G401 (cell line): ENCODE measurements at places on chromosomes 12 and 14. TPM values are rescaled to one million over a fixed set of nuclear protein-coding genes. Genes with fewer than 3 reads are reported as not detected.

The TAS2R13 gene
- total RNA-seq = not detected in 2 replicates

The MAPK1IP1L gene
- 17.6 and 33.1 TPM in 2 replicates for total RNA-seq

The AMDHD1 gene
- total RNA-seq = 0.27 and 0.62 TPM in 2 replicates

The PLBD2 gene
- total RNA-seq = 15.4 and 16.3 TPM in 2 replicates

The LRP10 gene
- 37.1 and 41.5 TPM in 2 replicates for total RNA-seq

The ACYP1 gene
- 11.9 and 18.7 TPM in 2 replicates for total RNA-seq

The RAD9B gene
- total RNA-seq = 0.41 TPM in 1 of 2 replicates, not detected in the other

The PMCH gene
- not detected in 2 replicates for total RNA-seq

The RAP1B gene
- 97.5 and 103 TPM in 2 replicates for total RNA-seq

The RHEBL1 gene
- 2.5 and 3.5 TPM in 2 replicates for total RNA-seq

The PTGDR gene
- total RNA-seq = not detected in 2 replicates

The BDKRB2 gene
- total RNA-seq = not detected in 2 replicates

The TM7SF3 gene
- 105 and 126 TPM in 2 replicates for total RNA-seq

The SLCO1B1 gene
- not detected in 2 replicates for total RNA-seq

The TMPRSS12 gene
- not detected in 2 replicates for total RNA-seq

The RTL1 gene
- total RNA-seq = not detected in 2 replicates

The TMTC1 gene
- total RNA-seq = not detected in 2 replicates

The HOXC12 gene
- total RNA-seq = not detected in 2 replicates

The SIX6 gene
- total RNA-seq = not detected in 2 replicates

The KCNMB4 gene
- total RNA-seq = 0.43 and 1.1 TPM in 2 replicates

The SIX1 gene
- total RNA-seq = 0.31 and 0.58 TPM in 2 replicates

The RPL10L gene
- total RNA-seq = not detected in 2 replicates

The LRFN5 gene
- not detected in 2 replicates for total RNA-seq

The PDZRN4 gene
- not detected in 2 replicates for total RNA-seq

The KLRC4 gene
- not detected in 2 replicates for total RNA-seq

The PRKAB1 gene
- total RNA-seq = 13.6 and 20.3 TPM in 2 replicates

The CCDC175 gene
- not detected in 2 replicates for total RNA-seq

The P2RX2 gene
- 0.17 and 0.43 TPM in 2 replicates for total RNA-seq

The APOF gene
- not detected in 2 replicates for total RNA-seq

The ACOT4 gene
- total RNA-seq = not detected in 2 replicates

The NOVA1 gene
- 0.31 TPM in 1 of 2 replicates, not detected in the other for total RNA-seq

The GLIPR1 gene
- total RNA-seq = 0.64 and 0.68 TPM in 2 replicates

The C1QL4 gene
- 9.7 and 16.4 TPM in 2 replicates for total RNA-seq

The PRR4 gene
- total RNA-seq = 9.2 TPM in 1 of 2 replicates, not detected in the other

The SLC10A1 gene
- total RNA-seq = not detected in 2 replicates

The LPAR5 gene
- total RNA-seq = 0.03 TPM in 1 of 2 replicates, not detected in the other
